Astrocyte of the spinal cord (primary cell): ENCODE measurements at places on chromosomes 6 and 20.

DNA sequence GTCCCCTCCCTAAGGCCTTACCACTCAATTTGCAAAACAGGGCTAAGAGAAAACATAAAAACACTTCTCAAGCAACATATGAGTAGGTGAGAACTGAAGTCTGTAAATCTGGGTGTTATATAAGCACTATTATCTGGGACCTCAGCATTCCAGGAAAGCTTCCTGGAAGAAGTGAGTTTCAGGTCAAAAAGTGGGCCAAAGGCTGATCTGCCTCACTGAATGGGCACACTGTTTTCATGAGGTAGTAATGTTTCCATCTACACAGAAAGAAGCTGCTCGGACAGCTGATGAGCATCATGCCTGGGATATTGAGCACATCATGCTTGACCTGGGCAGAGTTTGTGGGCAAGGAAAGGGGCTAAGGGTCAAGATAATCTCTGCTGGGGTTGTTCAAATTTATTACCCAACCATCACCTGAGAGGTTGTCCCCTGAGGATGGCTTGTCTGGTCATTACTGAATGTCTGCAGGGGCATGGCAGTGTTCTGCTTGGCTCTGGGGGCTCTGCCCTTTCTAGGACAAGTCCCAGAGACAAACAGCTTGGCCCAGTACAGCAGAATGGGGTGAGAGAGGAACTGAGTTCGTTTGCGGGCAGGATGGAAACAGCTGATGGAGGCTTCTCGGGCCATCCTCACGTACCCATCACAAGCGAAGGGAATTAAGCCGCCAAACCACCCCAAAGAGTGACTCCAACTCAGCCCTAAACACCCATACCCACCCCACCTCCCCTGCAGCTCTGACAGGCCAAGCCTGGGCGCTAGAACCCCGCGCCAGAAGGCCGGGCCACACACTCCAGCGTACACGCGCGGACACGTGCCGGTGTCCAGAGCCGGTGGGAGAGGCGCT, 1.2 kb upstream of the SYNJ2 start:
- DNase-seq = no peak

GRCh38 chr6:15588971-15589634, 73.7 kb downstream of the DTNBP1 start:
- DNase-seq = peak; percentile 63

DNA sequence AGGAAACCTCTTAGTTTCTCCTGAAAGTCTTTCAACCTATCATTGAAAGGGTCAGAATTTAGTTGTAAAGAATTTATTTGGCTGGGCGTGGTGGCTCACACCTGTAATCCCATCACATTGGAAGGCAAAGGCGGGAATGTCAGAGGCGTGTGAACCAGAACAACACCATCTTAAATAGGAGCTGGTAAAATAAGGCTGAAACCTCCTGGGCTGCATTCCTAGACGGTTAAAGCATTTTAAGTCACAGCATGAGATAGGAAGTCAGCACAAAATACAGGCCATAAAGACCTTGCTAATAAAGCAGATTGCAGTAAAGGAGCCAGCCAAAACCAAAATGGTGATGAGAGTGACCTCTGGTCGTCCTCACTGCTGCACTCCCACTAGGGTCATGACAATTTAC, 29.6 kb downstream of the OR2B2 start:
- DNase-seq = peak; percentile 71

- no peak for DNase-seq
Measured at GRCh38 chr6:151239603-151240035, at the start of gene AKAP12. Gene AKAP12, plus strand, starts transcription at chr6:151239967. Its CDS starts 596 bp downstream, at chr6:151240563.

DNA sequence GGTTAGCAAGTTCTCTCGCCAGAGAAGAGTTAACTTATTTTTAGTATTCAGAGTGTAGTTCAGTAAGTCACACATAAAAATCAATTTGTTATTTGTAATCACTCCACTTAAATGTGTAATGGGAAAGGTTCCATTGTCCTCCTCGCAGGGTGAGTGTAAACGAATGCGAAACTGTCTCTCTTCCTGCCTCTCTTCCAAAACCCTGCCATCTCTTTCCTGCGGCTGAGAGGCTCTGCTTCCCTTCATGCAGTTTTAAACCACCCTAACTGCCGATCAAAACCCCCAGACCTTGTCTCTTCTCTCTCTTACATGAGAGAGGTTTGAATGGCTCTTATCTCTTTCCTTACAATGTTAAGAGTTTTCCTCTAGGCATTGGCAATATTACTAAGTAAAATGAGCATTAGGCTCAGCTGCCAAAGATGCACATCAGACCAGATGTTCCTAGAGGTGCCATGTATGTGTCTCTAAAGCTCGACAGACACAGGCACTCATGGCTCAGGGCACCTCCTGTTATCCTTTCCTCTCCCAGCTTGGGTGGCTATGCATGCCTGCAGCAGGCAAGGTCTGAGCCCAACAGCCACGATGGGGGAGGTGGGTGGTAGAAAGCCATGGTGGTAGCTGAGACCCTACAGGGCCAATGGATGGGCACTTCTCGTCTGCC, 91.2 kb downstream of the JARID2 start:
- DNase-seq = no peak

DNA sequence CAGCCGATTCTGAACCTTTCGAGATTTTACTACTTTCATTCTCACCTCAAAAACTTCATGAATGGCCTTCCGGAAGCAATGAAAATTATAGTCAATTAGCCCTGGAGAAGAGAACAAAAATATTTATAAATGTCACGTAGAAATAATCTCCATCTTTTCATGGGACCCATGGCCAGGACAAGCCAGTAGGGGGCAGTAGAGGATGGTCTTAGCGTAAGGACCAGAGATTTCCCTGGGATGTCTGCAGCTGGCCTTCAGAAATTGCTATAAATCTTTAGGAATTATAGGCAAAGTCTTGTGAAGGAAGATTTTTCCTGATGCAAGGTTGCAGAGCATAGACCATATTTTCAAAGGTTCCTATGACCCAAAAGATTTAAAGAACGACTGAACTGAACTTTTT, 15.6 kb upstream of the UBE2J1 start:
- peak; percentile 51 for DNase-seq

- DNase-seq = peak; percentile 77
Measured at GRCh38 chr6:138817799-138818198, 21.9 kb downstream of the ECT2L start.

DNA sequence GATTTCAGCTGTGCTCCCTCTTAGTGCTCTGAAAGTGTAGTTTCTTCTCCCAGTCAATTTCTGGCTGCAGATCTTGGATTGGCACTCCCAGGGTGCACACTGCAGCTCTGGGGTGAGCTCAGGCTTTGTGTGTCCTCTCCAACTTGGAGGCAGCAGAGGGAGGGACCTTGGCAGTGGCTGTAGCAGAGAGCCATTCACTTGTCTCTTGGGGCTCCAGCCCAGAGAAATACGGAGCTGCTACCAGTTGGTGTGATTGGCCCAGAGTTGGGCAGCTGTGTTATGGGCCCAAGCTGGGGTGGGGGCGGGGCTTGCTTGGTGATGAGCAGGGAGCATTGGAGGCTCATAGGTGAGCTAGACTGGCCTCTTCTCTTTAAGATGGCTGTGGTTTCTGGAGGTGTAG, 65.9 kb downstream of the KLHL32 start:
- DNase-seq = no peak

GRCh38 chr6:54877713-54878317, 31.2 kb downstream of the FAM83B start:
- DNase-seq = no peak

- peak; percentile 29 for DNase-seq
Measured at GRCh38 chr6:73746787-73747186, 50.8 kb downstream of the CD109 start.

- no peak for DNase-seq
Measured at GRCh38 chr6:56685994-56686393, 43.3 kb upstream of the DST start.

- DNase-seq = peak; percentile 49
Measured at GRCh38 chr6:75431379-75431778, 62.2 kb downstream of the FILIP1 start.

DNA sequence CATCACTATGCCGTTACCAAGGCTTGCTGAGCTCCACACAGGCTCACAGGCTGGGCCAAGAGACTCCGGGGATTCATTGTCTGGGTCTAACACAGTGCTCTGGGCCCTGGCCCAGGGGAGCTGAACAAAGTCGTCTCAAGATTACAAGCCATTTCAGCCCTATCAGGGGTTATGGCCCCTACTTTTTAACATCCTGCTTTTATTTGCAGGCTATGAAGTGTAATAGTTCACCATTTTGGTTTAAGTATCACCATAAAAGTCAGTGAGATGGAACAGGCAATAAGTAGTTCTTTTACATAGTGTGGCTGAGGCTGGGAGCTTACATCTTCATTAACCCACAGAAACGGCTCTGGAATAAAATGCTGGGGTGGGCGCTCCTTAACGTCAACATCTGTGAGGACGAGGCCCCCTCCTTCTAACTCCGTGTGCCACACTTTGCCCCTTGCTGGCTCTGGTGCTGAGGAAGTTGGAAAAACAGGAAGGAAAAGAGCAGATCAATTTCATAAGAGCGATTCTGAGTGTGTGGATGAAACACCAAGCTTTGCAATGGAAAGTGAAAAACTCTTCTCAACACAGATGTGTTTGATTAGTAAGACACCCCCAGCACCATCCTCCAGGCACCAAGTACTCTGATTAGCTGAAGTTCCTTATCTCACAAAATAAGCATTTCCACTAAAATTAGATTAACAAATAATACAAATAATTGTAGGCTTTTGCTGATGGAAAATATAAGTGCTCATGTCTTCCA, 447.3 kb downstream of the MAFB start:
- no peak for DNase-seq

GRCh38 chr6:149935246-149935645, 6.6 kb upstream of the ULBP2 start:
- DNase-seq = no peak

- no peak for DNase-seq
Measured at GRCh38 chr20:41902346-41902745, 284.2 kb upstream of the CHD6 start.

- no peak for DNase-seq
Measured at GRCh38 chr6:161035182-161035980, 43.8 kb downstream of the MAP3K4 start.

DNA sequence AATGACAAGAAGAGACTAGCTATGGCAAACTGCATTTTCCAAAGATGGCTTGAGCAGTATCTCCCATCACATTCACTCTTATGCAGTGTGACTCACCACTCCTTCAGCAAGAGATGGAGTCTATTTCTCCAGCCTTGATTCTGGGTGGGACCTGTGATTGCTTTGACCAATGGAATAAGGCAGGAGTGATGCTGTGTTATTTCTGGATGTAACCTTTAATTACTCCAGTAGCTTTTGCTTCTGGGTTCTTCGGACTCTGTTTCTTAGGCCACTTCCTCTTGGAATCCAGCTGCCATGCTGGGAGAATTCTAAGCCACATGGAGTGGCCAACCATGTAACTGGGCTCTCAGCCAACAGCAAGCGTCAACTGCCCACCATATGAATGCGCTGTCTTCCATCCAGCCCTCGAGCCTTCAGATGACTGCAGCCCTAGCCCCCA, 50.7 kb downstream of the TGM2 start:
- peak; percentile 67 for DNase-seq

GRCh38 chr20:39862470-39862891, 826.6 kb downstream of the MAFB start:
- no peak for DNase-seq

- DNase-seq = no peak
Measured at GRCh38 chr6:2852514-2852855, 10.8 kb upstream of the SERPINB1 start.

DNA sequence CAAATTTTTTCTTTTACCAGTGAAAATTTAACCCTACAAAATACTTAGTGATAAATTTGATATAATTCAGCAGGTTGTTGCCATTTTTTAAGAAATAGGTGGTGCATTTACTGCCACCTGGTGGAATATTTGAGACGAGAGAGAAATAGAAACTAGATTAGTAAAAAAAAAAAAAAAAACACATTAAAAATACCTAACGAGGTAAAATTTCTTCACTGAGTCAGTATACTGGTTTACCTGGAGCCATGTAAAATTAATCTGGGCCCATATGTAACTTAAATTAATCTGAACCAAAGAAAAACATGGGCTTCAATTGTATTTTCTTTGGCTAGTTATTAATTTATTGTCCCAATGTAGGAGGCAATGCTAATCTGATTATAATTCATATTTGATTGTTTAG, 520.8 kb downstream of the EPM2A start:
- DNase-seq = peak; percentile 53

- no peak for DNase-seq
Measured at GRCh38 chr6:39058471-39059147, 10.0 kb downstream of the GLP1R start.

GRCh38 chr6:116452531-116452930, 8.6 kb upstream of the CALHM6 start:
- no peak for DNase-seq

DNA sequence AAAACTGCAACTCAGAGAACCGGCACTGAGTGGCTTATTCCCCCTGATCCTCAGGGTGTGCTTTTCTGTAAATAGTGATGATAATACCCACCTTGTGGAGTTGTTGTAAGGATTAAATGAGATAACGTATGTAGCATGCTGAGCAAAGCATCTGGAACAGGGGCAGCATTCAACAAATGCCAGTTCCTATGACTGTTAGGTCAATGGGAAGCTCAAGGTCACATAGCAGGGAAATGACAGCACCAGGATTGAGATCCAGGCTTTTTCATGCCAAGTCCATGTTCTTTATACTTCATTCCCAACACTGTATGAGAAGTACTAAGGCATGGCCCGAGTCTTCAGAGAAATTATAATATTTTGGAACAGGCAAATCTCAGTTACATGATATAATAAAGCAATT, 5.1 kb downstream of the RCAN2 start:
- no peak for DNase-seq

DNA sequence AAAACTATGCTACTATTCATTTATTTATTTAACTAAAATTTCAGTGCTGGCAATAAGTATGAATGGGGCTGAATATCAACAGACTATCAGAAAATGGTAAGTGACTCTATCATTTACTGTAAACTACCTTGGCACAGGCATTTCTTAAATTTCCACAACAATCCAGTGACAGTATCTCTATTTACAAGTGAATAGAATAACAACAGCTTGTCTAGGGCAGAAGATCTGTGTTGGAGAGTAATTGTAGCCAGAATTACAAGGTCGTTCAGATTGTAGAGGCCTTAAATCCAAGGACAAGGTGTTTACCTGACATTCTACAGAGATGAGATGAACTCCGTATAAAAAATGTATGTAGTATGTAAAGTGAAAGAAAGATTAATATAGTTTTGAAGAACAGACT, 193.8 kb upstream of the SIM1 start:
- DNase-seq = no peak

DNA sequence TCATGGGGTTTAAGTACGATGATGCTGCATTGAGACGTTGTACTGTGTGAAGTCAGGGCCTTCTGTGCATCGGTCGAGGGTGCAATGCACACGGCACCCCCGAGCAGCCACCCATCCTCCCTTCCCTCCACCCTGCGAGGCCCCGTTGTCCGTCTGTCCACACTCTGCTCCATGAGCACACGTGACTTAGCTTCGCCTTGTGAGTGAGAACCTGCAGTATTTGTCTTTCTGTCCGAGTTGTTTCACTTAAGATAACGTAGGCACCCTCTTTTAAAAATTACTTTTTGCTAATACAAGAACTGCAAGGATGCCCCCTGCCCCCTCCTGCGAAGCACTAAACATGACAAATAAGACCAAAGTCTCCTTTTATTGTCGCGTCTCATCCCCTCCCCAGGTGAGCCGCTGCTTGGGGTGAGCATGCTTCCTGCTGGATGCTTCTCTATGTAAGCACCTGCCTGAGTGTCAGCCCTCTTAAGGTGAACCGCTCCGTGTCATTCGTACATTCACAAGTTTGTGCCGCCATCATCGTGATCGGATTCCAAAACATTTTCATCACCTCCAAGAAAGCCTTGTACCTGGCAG, 3.6 kb upstream of the RBBP8NL start:
- DNase-seq = no peak
